Natural killer cell treated with Interleukin-12 subunit alpha and Interleukin-12 subunit beta and Interleukin-15 and Interleukin-18, amount 100 ng/mL, for 72 hours (primary cell): ENCODE measurements at places on chromosomes 7 and 10. TPM values are rescaled to one million over a fixed set of nuclear protein-coding genes. Genes with fewer than 3 reads are reported as not detected.
A peak's percentile ranks its signal among the peaks of the same experiment; 100 is the strongest.

The PRLHR gene
- total RNA-seq: not detected

The VWA2 gene
- total RNA-seq: not detected

The COMMD3 gene
- 55.8 TPM for total RNA-seq

The PLXDC2 gene
- total RNA-seq: 14.0 TPM

The TEX36 gene
- not detected for total RNA-seq

GRCh38 chr7:38147005-38147404, 31.0 kb upstream of the STARD3NL start:
- no peaks in the 10 kb centered on the region for H3K36me3 ChIP-seq
- H3K4me1 ChIP-seq: no peaks in the 10 kb centered on the region
- no peak overlapping the region for H3K4me3 ChIP-seq
- H3K27ac ChIP-seq: no peak overlapping the region

GRCh38 chr10:23523251-23523650, 84.4 kb downstream of the OTUD1 start:
- no peak overlapping the region for H3K27ac ChIP-seq
- H3K4me1 ChIP-seq: no peaks in the 10 kb centered on the region
- no peak overlapping the region for H3K4me3 ChIP-seq
- H3K27me3 ChIP-seq: peaks cover 14% of the 10 kb centered on the region

- no peaks in the 10 kb centered on the region for H3K4me1 ChIP-seq
- no peak for DNase-seq
- peaks cover under 1% of the 10 kb centered on the region for H3K27me3 ChIP-seq
- H3K36me3 ChIP-seq: no peaks in the 10 kb centered on the region
- no peak overlapping the region for H3K27ac ChIP-seq
Observed at GRCh38 chr10:126101736-126102135, 205.4 kb downstream of the FANK1 start.

- peak overlapping the region; percentile 50 for H3K27ac ChIP-seq
- H3K36me3 ChIP-seq: peaks cover 12% of the 10 kb centered on the region
- DNase-seq: peak; percentile 85
- H3K4me1 ChIP-seq: peaks cover 60% of the 10 kb centered on the region
Observed at GRCh38 chr10:131928248-131929095, 27.7 kb downstream of the PPP2R2D start.

GRCh38 chr7:45446195-45446944, 127.8 kb upstream of the ADCY1 start:
- no peak overlapping the region for H3K4me3 ChIP-seq
- H3K36me3 ChIP-seq: no peaks in the 10 kb centered on the region
- H3K4me1 ChIP-seq: no peaks in the 10 kb centered on the region
- no peak overlapping the region for H3K27ac ChIP-seq
- no peak for DNase-seq

DNA sequence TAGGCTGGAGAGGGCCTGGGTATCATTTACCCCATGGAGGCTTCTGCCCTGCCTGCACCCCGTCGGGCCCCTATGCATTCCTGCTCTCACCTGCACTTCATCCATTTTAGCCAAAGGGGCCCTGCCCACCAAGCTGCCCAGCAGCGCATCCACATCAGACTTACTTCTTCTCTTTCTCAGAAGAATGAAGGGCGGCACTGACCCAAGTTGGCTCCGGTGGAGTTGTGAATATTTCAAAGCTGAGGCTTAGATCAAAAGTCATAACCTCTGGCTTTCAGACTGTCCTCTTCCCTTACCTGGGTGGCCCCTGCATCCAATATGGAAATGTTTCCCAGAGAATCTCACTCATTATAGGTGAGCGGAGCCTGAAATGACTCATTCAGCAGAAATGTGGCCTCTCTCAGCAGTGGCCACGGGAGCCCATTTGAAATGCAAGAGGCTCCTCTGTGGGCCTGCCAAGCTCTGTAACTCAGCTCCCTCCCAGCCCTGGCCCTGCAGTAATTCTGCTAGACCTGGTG, 117.6 kb upstream of the TCF7L2 start:
- no peak overlapping the region for H3K27ac ChIP-seq
- H3K27me3 ChIP-seq: no peaks in the 10 kb centered on the region
- DNase-seq: no peak
- H3K4me3 ChIP-seq: no peak overlapping the region
- no peaks in the 10 kb centered on the region for H3K36me3 ChIP-seq

GRCh38 chr7:120738816-120739215, 119.1 kb downstream of the TSPAN12 start:
- DNase-seq: no peak
- H3K27ac ChIP-seq: no peak overlapping the region
- no peak overlapping the region for H3K4me3 ChIP-seq
- H3K4me1 ChIP-seq: no peaks in the 10 kb centered on the region
